Omental fat pad (tissue), 4 donors: ENCODE measurements at places on chromosomes 7 and 10.

DNA sequence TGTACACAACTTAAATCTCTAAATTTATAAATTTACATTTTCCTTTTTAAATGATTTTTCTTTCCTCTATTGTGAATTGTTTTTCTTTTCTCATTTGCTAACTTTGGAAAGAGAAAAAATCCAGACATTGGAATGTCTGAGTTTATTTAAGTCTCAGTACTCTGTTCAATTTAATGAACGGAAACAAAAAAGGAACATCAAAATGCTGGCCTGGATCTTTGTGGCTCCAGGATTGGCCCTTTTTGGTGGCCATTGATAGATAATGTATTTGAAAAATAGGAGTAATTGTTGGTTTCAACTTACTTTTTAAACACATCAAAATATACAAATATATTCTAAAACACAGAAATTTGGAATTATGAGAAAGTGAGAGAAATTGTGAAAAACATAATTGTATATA lies 336.0 kb downstream of the SUGCT start:
- DNase-seq = no peak

DNA sequence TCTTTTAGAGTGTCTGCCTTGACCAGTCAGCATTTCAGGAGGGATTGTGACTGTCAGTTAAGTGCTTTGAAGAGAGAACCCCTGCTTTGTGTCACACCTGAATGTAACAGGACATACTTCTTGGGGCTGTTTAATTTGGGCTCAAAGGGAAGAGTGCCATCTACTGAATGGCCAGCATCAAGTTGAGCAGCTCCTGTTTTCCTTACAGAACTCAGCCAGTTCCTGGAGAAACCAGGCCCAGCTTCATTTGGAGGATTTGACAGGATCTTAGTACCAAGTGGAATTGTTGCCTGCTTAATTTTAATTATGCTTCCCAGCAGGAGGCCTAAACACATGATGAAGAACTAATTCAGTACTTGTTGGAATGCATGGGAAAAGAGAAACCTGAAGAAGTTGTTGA lies 8.3 kb downstream of the ADD3 start:
- no peak for DNase-seq

GRCh38 chr10:13587391-13587790 lies 626 bp downstream of the PRPF18 start:
- no peak for DNase-seq

GRCh38 chr10:28714401-28715053 lies 37.2 kb downstream of the BAMBI start:
- no peak for DNase-seq

DNA sequence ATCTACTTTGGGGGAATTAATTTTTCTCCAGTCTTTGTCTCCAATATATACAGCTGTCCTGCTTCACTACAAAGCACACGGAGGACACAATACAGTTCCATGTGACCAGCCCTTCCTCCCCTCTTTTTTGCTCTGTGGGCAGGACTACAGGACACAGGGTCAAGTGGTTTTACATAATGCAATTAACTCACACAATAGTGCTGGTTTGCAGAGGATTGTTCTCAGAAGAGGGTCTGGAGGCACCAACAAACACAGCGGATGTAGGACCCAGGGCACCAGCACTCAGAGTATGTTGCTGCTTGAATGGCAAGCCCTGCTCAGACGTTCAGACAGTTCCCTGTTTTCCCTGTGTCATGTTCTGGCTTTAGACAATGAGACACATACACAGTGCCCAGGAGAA lies 52.0 kb upstream of the NPTX2 start:
- no peak for DNase-seq

- DNase-seq = no peak
Observed at GRCh38 chr7:101411508-101411874, 48.8 kb downstream of the COL26A1 start.

- no peak for DNase-seq
Observed at GRCh38 chr7:154767142-154767541, 235.8 kb downstream of the PAXIP1 start.
